GM13977 (cell line): ENCODE measurements at places on chromosomes 12 and 14.

- DNase-seq = peak; percentile 65
Measured at GRCh38 chr12:30926243-30927221, at the start of gene TSPAN11. TSPAN11 (plus strand) TSS chr12:30926748; CDS start chr12:30953992, 27,244 bp downstream.

GRCh38 chr12:102797528-102797927, 119.5 kb downstream of the PAH start:
- DNase-seq = no peak

DNA sequence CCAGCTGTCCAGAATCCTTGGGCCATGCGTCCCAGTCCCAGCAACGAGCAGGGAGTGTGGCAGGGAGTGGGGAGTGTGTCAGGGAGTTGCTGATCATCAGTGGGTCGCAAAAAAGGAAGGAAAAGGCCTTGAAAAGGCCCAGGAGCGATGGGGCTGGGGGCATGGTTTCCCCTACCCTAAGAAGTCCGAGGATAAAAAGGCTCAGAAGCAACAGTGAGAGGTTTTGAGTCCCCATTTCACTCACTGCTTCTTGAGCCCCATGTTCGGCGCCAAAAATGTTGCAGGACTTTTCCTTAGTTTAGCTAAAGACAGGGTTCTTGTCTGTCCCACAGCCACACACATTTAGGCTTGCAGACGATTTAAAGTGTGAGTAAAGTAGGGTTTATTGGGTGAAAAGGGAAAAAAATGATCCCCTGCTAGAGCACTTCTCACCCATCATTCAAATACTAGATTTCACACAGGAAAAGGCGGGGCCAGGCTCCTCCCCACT, 189.5 kb downstream of the KCNC2 start:
- DNase-seq = no peak

DNA sequence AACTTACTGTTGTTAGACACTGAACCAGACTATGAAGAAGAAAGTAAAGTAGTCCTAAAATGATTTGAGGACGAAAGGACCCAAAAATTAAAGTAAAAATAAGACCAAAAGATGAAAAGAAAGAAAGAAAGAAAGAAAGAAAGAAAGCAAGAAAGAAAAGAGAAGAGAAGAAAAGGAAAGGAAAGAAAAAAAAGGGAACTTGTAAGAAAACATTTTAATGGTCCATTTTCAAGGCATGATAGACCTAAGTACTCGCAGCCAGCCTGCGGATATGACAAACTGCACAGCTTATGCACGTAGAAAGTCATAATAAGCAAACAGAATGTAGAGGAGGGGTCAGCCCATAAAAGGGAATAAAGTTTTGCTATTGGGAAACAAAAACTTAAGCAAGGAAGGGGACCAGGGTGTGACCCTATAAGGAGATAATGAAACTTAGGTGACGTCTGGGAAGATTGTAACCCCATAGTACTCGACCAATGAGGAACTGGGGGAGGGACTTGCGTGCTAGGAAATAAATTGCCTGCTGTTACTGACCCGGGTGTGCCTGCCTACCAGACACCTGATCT, 59.7 kb downstream of the APOBEC1 start:
- DNase-seq = no peak

- DNase-seq = no peak
Measured at GRCh38 chr12:3416670-3417069, 74.3 kb upstream of the PRMT8 start.

DNA sequence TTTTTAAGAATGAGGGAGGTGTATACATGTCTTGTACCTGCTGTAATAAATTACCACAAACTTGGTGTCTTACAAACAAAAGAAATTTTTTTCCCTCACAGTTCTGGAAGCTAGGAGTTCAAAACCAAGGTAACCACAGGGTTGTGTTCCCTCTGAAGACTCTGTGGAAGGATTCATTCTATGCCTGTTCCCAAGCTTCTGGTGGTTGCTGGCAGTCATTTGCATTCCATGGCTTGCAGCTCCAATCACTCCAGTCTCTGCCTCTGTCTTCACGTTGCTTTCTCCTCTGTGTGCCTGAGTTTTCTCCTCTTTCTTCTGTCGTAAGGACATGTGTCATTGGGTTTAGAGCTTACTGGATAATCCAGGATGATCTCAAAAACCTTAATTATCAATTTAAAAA, 15.4 kb upstream of the ZNF641 start:
- DNase-seq = no peak

DNA sequence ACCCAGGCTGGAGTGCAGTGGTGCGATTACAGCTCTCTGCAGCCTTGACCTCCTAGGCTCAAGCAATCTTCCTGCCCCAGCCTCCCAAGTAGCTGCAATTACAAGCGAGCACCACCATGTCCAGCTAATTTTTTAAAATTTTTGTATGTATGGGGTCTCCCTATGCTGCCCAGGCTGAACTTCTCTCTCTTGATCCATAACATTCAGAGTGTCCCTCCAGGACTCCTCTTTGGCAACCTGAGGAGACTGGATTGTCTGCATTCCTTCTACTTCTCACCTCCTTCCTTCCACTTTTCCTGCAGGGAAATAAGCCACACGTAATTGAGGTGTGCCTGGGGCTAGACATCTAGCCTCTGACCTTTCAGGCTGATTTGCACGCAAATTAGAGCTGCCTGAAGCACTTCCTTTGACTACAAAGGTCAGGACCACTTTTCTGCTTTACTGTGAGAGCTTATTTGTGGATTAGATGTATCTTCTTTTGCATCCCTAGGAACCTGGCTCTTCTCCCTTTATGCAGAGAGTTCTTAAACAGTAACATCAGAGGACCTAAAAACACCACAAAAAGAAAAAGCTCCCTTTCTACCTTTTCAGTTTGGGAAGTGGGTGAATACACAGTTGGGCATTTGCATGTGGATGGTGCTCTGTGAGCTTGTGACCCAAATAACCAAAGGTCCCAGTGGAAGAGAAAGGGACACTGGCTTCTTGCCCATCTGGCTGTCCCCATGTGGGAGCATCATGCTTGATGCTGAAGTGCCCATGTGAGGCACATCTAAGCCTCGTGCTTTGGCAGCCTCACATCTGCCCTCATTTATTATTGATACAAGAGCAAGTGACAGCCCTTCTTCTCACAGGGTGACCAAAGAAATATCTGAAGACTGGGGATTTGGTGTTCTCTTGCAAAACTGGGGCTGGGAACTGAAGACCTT, 33.5 kb downstream of the PYGL start:
- no peak for DNase-seq

DNA sequence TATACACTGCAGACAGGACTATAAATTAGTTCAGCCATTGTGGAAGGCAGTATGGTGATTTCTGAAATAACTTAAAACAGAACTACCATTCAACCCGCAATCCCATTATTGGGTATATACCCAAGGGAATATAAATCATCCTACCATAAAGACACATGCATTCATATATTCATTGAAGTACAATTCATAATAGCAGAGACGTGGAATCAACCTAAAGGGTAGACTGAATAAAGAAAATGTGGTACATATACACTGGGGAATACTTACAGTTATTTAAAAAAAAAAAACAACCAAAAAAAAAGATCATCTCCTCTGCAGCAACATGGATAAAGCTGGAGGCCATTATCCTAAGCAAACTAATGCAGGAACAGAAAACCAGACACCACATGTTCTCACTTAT, 473.9 kb downstream of the TRHDE start:
- no peak for DNase-seq

DNA sequence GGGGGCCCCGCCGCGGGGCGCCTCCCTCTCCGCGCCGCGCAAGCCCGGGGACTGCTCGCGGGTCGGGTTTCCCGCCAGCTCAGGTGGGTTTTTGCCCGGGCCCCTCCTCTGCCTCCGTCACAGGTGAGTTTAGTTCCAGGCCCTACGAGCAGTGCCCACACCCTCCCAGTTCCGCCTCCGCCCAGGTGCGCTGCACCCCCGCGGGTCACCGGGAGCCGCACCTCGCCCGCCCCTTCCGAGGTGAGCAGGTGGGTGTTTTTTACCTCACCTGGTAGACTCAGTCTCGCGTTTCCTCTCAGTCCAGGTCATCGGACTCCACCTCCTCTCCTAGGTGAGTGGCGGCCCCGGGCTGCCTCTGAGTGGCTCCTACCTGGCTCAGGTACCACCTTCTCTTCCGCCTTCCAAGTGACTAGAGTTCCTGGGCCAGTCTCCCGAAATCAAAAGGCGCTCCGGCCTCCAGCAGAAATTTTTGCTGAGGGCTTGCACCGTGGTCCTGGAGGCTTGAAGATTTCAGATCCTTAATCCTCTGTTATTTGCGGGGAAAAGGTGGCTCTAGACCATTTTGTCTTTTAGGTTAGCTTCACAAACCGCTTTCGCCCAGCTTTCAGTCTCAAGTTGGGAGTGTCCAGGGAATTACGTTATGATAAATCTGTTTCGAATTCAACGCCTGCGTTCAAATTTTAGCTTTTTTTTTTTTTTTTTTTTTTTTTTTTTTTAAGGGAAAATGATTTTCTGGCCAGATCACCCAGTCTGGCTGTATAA, at the start of gene TMEM30B:
Gene TMEM30B (minus strand): TSS at position 153 of the 762 bp plus-strand sequence. CDS start 191 bp downstream, outside the sequence.
- no peak for DNase-seq

GRCh38 chr14:32407130-32407529, 78.0 kb downstream of the AKAP6 start:
- no peak for DNase-seq
